ENCODE measurements at places on chromosomes 13 and 19.

- no peak for DNase-seq
Observed at GRCh38 chr19:15218501-15218900, 13.7 kb downstream of the EPHX3 start.

- DNase-seq = peak; percentile 15
Observed at GRCh38 chr13:39417643-39418042, 185.3 kb downstream of the LHFPL6 start.

DNA sequence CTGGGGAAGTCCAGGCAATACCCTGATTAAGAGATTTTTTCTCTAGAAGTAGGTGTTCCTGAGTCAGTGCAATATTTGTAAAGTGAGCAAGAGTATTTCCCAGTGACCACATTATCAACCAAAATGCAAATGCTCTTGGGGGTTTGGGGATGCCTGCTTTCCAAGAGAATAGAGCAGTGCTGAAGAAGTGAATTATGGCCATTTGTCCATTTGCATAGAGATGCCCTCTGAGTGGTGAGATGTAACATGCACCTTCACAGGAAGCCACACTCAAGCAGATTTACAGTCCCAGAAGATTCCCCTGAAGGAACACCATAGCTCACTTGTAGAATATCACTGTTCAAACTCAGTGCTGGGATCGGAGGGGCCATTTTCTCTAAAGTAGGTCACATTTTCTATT is 71.8 kb downstream of the TNFSF11 start:
- DNase-seq = no peak

- no peak for DNase-seq
Observed at GRCh38 chr19:49767381-49767780, 580 bp downstream of the AP2A1 start.

DNA sequence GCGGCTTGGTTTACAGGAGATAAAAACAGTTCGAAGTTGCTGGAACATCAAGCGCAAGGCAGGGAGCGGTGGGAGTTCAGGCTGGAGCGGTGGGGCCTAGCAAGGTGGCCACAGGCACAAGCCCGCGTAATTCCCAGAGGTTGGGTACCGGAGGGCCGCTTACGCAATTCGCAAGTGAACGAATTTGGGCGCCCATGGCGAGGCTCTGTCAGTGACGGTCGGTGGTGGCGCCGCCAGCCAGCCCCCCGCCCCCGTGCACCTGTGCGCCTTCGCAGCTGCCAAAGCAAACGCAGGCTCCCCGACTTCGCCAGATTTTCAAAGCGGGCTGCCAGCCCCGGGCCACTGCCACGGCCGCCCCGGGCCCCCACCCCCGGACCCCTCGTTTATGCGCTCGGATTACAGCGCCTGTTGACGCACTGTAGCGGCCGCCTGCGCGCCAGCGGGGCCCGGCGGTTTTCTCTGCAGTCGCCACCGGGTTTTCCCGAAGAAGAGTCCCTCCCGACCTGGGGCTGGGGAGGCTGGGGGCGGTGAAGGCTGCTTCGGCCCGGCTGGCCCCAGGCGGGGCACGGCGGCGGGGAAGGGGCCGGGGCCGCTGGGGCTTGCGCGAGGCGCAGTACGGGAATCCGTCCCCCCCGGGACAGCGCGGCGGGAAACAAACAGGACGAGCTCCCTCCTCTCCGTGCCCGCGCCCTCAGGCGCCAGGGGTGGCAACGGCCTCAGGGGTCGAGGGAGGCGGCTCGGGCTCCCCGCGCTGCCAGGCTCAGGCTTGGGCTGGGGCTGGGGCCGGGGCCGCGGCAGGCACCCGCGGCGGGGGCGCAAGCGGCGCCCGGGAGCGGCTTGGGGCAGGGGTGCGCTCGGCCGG is 709 bp downstream of the N4BP2L1 start:
- DNase-seq = peak; percentile 24

GRCh38 chr19:46303322-46303690 is 6.5 kb downstream of the HIF3A start:
- DNase-seq = no peak

GRCh38 chr19:8158411-8159074 is 9.2 kb upstream of the FBN3 start:
- peak; percentile 88 for DNase-seq

- DNase-seq = peak; percentile 78
Observed at GRCh38 chr19:6632002-6632621, 37.8 kb downstream of the TNFSF14 start.

DNA sequence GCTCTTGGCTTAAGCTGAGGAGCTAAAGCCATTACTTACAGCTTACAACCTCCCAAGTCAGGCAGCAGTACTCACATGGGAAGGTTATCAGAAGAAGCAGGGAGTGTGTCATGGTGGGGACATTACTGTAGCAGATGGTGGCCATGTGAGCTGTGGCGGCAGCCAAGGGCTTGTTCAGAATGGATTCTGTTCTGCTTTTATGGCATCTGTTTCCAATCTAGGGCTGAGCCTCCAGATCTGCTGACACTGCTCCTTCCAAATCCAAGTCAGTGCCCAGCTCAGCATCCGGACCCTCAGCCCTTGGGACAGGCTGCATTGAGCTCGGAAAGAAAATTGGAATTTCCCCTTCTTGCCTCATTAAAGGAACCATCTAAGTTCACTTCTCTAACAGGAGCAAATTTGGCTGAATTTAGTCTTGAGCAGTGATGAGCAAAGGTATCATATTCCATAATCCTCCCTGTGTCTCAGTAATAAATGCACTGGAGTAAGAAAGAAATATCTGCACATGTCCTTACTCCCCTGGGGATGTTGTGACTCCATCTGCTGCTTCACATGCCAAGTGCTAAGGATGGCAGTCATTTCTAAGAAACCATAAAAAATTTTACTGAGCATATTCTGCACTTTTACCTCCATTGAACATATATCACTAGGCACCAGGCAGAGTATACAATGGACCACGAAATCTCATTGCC is 73.9 kb downstream of the KCTD12 start:
- DNase-seq = no peak

DNA sequence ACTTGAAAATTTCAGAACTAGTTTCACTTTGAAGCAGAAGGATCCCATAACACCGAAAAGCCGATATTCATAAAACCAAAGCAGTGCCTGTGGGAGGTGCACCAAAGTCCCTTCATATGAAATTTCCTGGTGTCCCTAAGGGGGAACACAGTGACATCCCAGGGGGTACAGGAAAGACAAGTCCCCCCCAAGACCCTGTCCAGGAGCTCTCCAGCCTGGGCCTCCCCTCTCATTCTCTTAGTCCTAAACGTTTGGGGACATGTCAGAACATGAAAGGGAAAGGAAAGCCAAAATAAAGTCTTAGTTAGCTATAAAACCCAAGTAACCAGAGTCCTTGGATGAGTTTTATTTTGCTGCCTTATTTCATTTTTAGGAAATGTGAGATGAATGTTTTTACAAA is 56.6 kb downstream of the MRPL57 start:
- no peak for DNase-seq

- DNase-seq = no peak
Observed at GRCh38 chr13:83563499-83563898, 318.8 kb downstream of the SLITRK1 start.

DNA sequence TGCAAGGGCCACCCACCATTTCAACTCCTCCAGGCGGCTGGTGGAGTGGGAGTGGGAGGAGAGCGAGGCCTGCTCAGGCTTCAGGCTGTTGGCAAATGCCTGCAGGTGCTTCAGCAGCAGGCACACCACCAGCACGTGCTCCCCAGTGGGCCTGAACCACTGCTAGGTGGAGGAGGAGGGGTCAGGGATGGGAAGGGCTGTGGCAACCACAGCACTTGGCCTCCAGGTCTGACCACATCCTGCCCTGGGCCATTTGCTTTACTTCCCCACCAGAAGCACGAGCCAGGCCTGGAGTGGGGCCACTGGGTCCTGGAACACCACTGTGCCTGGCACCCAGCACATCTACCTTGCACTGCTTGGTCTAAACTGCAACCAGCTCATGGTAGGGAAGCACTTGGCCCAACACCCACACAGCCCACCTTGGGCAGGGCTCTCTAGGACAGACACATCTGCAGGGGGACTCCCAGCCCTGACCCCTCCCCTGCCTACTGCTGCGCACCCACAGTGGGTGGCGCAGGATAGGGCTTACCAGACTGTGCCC is 26.2 kb downstream of the TUBA3C start:
- DNase-seq = no peak

GRCh38 chr19:558770-559439 is 13.5 kb upstream of the BSG start:
- DNase-seq = peak; percentile 49

DNA sequence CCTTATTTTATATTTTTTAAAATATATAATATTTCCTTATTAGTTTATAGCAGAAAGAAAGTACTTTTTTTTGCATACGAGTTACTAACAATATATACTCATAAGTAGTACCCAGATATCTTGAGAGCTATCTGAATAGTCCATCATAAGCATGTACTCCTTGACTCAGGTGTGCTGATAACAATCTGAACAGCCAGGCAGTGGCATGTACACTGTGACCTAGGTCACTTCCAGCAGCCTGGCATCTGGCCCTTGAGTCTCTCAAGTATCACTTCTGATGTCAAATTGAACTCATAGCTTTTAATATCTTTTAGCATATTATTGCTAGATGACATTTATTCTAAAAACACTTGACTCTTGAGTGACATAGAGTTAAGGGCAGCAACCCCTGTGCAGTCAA is 1576.7 kb downstream of the SLITRK1 start:
- DNase-seq = no peak

DNA sequence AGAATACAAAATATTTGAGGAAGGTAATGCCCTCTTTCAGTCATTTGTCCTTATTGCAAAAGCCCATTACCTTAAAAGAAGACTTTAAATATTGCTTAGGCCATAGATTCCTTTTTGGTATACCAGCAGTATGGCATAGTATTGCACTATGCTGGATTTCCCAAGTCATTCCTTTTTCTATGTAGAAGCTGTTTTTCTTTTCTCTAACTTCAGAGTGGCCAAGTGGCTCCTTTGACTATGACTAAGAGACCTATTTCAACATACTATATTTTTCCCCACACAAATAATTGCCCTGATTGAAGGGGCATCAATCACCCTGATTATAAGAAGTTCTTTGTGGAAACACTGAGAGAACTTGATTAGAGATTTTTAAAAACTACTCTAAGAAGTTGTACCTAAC is 68.6 kb downstream of the UFM1 start:
- no peak for DNase-seq

DNA sequence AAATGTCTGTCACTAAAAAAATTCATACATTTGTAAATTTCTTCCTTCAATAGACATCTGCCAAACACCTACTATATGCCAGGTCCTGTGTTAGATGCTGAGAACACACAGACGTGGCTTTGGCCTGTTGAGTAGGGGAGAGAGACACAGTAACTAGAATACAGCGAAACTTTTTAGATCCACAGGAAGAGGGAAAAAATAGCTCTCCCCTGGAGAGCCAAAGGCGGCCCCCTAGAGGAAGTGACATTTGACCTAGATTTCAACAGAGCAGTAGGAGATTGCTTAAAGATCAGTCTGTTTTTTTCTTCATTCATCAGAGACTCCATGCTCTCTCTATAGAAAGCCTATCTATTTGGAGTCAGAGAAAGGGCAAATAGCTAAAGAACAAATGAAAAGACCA is 11.3 kb downstream of the LCP1 start:
- no peak for DNase-seq

DNA sequence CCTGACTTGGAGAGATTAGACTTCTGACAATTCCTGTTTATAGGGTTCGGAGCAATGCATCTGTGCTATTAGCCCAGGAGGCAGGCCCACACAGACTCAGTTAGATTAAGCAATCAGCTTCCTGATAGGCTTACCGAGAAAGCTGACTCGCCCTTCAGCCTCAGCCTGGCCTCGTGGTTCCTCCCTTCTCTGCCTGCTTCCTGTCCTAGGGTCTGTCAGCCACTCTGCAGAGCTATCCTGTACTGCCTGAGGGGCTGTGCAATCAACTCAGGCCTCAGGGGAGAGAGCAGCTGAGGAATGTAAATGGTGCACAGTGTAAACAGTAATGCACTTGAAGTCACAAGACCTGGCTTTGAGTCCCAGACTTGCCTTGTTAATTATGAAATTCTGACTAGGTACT is 30.7 kb downstream of the HTR2A start:
- peak; percentile 21 for DNase-seq

DNA sequence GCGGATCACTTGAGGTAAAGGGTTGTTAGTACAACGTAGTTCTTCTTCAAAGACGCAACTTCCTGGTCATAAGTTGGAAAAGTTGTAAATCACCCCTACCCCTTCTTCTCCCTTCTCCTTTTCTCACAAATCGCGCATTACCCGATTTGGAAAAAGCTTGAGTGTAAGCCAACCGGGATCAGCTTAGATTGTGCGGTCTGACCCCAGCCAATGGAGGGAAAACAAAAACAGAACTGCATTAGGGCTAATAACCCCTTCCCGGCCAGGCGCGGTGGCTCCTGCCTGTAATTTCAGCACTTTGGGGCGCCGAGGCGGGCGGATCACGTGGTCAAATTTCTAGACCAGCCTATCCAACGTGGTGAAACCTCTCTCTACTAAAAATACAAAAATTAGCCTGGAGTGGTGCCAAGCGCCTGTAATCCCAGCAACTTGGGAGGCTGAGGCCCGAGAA is 806 bp downstream of the ZNF90 start:
- DNase-seq = no peak

- DNase-seq = no peak
Observed at GRCh38 chr19:32465176-32465575, 59.6 kb downstream of the DPY19L3 start.

DNA sequence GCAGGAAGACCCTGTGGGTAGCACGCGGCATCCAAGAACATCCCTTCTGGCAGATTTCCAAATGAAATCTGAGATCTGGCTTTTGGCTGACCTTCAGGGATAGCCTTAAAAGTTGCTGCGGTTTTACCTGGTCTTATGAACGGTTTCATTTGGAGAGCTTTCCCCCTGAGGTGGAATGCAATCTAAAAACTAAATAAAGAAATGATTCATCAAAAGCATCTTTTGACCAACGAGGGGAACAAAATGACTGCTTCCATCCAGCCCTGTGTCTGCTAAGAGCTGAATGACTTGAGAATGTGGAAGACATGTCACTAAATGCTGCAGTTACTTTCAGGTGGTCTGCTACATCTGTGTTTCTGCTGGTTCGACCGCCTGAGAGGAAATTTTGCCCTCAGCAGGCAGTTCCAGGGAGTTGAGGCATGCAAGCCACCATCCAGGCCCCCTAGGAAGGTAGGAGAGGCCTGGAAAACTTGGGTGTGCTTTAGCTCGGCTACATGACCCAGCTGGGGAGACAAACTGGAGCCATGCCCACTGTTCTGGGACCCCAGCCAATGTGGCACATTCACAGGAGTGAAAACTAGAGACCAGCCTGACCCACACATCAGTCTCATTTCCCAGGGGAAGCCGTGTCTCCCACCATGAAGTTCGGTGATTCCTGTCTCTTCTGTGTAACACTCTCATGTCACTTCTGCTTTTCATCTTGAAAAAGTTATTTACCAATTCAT is 175.1 kb upstream of the KL start:
- no peak for DNase-seq

GRCh38 chr13:37360556-37360955 is 238.0 kb downstream of the POSTN start:
- DNase-seq = no peak

- peak; percentile 80 for DNase-seq
Observed at GRCh38 chr19:18940769-18941627, at the start of gene HOMER3. TSS of gene HOMER3 (minus strand) at chr19:18941217. CDS start at chr19:18938982, 2,235 bp downstream.

- no peak for DNase-seq
Observed at GRCh38 chr13:92362717-92363116, 863.9 kb upstream of the GPC6 start.
